Urothelium cell line (cell line): ENCODE measurements at places on chromosomes 12 and 14.

DNA sequence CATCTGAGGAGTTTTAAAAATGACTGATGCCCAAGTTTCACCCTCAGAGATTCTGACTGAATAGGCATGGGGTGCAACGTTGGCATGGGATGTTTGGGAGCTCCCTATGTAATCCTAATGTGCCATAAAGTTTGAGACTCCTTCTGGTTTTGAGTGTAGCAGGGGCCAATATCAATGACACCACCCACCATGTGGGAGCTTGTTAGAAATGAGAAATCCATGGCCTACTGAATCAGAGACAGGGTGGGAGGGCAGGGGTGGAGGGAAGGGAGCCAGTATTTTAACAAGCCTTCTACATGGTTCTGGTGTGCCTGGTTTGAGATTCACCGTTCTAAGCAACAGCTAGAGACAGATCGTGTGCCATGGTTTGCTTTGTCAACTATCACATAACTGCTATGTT lies 46.1 kb downstream of the VCPKMT start:
- DNase-seq: no peak

DNA sequence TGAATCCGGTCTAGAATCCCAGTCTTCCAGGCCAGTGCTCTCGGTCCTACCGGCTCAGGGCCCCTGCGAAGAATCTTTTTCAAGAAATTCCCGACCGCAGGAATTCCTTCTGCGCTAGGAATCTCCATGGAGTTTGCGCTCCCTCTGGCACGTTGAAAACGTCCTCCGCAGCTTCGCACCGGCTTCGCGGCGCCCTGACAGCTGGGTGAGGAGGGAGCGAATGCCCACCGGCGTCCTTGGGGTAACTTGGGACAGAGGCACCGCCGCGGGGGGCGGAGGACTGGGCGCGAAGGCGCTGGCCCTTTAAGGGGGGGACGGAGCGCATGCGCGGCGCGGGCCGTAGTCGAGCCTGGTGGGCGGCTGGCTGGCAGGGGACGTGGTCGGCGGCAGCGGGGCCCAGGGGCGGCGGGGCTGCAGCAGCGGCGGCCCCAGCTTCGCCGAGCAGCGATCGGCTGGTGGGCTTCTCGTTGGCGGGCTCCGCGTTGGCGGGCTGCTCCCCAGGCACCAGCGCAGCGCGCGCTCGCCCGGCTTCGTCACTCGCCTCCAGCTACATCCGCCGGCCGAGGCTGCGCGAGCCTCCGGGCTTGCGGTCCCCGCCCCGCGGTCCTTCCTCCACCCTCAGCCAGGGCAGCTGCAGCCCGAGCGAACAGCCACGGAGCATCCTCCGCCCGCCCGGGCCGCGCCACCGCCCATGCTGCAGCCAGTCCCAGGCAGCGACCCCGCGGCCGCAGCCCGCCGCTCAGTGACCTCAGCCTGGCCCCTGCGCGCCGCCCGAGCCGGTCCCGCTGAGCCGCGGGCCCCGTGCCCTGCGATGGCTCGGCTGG lies at the start of gene VASH1:
Gene VASH1, plus strand, starts transcription at position 333 of the 824 bp plus-strand sequence. CDS start 1,354 bp downstream, outside the sequence.
- DNase-seq: peak; percentile 92

DNA sequence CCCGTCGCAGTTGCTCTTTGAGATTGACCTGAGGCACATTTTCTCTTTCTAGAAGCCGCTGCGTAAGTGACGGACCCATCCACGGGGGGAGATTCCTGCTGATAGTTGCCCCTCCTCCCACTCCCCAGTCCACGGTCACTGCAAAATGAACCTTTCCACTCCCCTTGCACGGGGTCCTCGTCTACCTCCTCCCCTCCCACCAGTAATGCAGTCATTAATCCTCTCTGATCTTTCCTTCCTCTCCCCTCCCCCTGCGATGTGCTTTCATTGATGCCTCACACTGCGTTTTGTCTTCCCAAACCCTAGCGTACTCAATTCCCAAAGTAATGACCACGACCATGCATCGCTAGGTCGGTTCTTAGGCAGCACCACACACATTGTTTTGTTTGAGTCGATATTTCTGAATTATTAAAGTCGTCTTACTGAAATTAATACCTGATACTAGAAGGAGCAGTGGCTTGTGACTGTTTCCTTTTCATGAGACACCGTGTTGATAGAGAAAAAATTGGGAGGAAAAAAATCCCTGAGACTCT lies 857 bp downstream of the ETNK1 start:
- peak; percentile 18 for DNase-seq

DNA sequence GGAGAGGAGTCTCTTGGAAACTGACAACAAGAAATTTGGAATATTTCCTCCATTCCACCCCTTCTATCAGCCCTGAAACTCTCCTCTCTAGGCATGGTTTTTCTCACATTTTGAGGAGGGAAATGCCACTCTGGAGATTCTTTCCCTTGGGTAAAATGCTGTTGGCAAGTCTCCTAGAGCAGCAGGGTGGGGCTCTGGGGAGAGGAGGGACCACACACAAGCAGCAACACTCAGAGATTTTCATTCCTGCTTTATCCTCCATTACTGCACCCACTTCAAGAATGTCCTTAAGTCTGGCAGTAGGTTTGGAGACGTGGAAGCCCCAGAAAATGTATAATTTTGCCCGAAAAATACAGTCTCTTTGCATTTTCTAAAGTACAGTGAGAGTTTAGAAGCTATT lies 130.8 kb upstream of the FLRT2 start:
- DNase-seq: peak; percentile 6

DNA sequence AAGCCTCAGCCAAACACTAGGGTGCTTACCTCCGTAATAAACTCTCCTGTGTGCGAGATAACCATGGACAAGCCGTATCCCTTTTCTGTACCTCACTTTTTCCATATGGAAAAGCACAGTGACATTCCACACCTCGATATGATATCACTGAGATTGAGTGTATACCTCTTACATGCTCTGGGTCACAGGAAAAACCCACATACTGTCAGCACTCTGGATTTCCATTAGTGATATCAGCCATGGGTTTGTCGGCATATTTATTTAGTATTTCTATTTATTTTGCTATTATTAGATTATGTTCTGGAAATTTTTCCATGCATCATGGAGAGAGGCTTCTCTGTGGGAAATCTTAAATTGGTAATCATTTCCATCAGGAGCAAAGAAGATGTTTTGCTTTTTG lies 28.0 kb upstream of the DAAM1 start:
- no peak for DNase-seq

DNA sequence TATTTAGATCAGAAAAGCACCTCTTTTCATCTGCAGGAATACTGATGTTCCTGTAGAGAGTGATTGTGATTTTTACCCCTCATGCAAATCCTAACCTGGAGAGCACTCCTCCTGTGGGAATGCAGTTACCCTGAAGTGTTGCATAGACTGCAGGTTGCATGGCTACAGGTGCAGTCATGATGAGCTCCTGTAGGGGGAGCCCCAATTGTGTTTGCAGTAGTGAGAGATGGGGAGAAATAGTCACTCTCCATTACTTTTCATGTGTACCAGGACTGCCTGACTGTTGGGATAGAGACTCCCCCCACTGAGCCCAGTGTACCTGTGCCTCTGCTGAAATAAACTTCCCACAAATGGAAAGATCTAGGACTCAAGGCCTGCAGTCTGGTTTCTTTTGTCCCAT lies 1086.5 kb downstream of the SLC6A15 start:
- peak; percentile 9 for DNase-seq

GRCh38 chr14:73977896-73978295 lies 27.8 kb downstream of the COQ6 start:
- DNase-seq: no peak

DNA sequence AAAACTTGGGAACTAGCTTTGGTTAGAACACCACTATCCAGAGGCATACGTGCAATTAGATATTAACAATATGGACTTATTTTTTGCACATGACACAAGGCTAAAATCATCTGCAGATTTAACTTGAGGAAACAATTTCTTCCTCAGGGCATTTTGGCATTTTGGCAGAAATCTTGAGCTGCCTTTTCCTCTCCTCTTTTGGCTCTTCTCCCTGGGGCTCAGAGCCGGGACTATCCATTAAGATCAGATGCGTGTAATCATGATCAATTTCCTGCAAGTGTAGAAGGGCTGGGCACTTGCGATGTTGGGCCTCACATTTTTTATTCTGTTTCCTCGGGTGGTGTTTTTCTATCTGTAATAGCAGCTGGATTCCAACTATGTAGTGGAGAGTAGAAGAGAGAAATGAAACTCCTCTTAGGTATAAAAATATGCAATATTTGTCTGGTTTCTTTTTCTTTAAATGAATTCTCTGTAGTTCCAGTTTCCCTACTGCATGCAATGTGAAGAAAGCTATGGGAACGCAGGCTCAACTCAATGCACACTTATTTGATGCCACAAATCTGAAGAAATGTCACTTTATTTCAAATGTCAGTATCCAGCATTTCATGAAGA lies 1010.8 kb downstream of the FLRT2 start:
- DNase-seq: no peak

GRCh38 chr12:100058482-100059029 lies 73.8 kb upstream of the ANKS1B start:
- no peak for DNase-seq

GRCh38 chr12:57603815-57604453 lies 690 bp upstream of the DTX3 start:
- DNase-seq: no peak

DNA sequence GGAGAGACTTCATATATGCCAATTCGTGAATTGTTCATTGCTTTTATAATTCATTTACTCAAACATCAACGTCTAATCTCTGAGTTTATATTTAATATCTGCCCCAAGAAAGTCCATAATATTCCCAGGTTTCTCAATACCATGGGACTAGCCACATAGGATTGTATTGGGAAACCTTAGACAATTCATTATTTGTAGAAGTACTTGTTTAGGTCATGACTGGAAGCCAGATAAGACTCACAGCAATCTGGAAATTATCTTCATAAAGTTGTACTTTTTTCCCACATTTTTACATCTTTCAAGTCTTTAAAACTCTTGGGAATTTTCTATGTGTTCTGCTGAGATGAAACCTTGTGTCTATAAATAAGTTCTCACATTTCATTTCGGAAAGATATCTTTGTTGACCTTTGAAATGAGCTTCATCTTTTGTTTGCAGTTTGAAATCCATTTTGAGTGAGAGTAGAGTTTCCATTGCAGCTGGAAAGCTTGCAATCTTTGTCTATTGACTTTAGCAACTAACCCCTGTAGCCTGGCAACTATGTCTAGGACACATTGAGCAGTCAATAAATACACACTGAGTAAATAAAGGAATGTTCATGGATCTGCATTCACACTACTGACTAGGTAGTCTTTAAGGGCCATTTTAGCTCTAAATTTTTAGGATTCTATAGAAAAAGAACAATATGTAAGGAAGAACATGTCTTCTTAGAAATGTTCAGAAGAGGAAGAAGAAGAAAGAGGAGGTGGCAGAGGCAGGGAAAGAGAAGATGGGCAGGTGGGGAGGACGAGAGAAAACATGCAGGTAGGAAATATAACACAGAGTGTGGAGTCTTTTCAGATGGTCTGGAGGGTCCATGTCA lies 154.4 kb downstream of the LRIG3 start:
- no peak for DNase-seq

DNA sequence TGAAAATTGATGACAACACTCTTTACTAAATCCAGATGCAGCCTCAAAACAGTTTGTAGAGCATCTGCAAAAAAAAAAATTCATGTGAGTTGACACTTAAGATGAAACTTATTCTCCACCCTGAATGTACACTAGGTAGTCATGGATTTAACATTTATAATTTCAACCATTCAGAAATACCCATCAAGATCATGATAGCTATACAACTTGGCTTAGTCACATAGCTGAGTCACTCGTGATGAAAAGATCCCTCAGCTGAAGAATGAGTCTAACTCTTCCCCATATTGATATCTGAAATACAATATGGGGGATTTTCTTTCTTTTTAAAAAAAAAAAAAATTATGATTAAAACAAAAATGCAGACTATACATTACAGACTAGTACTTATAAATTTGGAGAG lies 104.8 kb upstream of the PLEKHG7 start:
- DNase-seq: no peak

DNA sequence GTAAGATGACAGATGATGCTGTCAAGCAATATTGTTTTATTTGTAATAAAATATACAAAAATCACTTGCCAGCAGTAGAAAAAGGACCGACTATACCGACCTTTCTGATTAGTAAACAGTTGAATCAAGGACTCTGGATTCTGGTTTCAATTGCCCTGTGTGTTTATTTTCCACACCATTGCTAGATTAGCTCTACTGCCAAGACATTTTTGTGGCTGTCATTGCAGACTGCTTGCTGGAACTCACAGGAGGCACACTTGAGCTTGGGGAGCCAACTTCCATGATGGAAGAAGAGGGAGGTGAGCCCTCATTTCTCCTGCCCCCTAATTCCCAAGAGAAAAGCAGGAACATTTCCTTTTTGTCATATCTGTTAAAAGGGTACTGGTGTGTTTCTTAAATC lies 51.3 kb downstream of the MAPKAPK5 start:
- DNase-seq: no peak

GRCh38 chr14:63088865-63089264 lies 43.6 kb upstream of the KCNH5 start:
- DNase-seq: no peak

DNA sequence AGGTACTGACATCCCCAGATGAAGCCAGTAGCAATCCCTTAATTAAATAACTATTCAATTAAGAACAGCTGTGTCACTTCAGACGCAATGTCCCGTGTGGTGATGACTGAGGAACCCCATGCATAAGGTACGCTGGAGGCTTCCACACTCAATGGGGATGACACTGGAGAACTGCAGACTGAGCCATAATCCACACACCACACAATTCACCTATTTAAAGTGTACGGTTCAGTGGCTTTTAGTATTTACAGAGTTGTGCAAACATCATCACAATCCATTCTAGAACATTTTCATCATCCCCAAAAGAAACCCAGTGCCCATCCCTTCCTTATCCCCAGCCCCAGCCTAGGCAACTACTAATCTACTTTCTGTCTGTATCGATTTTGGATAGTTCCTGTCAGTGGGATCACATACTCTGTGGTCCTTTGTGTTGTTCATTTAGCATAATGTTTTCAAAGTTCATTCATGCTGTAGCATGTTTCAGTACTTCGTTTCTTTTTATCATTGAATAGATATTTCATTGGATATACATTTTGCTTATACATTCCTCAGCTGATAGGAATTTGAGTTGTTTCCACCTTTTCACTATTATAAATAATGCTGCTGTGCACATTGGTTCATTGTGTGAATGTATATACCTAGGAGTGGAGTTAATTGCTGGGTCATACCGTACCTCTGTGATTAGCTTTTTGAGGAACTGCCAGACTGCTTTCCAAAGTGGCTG lies 61.1 kb downstream of the NINJ2 start:
- DNase-seq: no peak

DNA sequence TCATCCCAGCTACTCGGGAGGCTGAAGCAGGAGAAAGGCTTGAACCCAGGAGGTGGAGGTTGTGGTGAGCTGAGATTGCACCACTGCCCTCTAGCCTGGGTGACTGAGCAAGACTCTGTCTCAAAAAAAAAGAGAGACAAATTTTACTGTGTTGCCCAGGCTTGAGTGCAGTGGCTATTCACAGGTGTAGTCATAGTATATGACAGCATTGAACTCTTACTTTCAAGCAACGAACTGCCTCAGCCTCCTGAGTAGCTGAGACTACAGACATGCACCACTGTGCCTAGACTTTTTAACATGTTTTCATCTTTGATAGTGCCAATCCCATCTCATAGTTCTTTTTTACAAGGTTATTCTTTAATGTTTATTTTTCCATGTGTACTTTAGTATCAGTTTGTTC lies 13.7 kb downstream of the ARID2 start:
- DNase-seq: no peak

GRCh38 chr12:79848339-79848738 lies 86.6 kb downstream of the PPP1R12A start:
- DNase-seq: no peak
